ENCODE measurements at places on chromosomes 7 and 10.

DNA sequence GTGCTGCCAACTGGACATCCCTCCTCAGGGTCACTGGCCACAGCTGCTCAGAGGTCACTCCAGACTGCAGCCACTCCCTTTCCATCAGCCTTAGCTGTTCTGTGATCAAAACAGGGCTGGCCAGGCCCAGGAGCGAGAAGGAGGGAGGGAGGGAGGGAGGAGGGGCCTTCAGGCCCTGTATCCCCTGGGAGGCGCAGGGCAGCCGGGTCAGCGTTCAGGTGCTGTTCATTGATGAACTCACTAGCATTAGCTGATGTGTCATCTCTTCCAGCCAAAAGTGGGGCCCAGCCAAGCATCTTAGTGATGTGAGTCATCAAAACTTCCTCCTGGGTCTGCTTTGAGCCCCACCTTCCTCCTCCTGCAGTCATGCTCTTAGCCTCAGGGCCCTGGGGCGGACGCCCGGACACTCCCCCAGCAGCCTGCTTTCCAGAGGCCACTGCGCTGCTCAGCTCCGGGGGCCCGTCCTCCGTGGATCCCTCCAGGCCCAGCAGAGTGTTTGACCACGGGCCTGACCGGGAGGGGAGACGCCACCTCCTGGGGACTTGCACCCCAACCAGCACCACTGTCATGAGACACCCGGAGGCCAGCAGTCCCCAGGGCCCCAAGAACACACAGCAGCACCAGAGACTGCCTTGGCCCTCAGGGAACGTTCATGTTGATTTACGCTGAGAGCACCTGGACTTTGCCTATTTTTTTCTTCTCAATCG lies 149.2 kb downstream of the PRKAG2 start:
- peak; percentile 83 for DNase-seq

DNA sequence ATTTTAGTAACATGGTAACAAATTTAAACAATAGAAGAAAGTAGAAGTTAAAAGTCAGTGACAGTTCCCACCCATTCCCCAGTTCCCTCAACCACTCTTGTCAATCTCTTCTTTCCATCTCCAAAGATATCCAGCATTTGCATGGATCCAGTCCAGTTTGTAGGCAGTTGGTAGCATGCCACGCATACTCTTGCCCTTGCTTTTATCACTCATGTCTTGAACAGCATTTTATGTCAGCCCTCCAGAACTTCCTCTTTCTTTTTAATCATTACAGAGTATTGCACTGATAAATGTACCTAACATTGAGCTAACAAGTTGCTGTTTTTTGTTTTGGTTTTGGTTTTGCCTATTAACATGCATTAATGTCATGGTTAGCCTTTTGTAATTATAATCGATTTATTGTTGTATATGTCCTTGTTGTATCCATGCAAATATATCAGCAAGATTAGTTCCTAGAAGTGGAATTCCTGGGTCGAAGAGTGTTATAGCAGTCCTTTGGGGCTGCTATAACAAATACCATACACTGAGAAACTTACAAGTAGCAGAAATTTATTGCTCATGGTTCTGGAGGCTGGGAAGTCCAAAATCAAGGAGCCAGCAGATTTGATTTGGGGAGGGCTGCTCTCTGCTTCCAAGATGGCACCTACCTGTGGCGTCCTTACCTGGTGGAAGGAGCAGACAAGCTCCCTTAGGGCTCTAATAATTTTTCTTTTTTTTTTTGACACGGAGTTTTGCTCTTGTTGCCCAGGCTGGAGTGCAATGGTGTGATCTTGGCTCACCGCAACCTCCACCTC lies 25.7 kb downstream of the CHST3 start:
- no peak for DNase-seq

GRCh38 chr10:101464599-101464998 lies 110.6 kb downstream of the BTRC start:
- DNase-seq, result no peak

DNA sequence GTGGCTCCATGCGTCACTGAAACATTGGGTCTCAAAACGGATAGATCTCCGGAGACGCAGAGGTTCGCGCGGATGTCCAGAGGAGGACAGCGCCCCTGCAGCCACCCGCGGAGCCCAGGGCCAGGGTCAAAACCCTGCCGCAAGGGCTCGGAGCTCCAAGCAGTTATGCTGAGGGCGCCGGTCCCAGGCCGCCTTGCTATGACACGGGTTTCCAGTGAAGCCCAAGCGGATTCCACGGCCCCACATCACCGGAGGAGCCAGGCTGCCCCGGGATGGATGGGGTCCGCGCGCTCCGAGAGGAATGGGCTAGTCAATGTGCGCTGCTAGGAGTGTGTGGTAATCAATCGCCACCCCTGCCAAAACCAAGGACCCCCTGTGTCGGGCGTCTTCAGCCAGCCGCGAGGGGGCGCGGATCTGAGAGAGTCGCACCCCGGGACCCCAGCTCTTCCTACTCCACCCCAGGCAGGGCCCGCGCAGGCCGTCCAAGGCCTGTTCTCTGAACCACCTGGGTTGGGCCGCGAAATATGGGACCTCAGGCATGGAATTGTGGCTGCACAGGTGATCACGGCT lies 5.6 kb upstream of the EMX2 start:
- DNase-seq, result no peak

- DNase-seq, result no peak
Observed at GRCh38 chr10:112716076-112716475, 234.0 kb upstream of the TCF7L2 start.

DNA sequence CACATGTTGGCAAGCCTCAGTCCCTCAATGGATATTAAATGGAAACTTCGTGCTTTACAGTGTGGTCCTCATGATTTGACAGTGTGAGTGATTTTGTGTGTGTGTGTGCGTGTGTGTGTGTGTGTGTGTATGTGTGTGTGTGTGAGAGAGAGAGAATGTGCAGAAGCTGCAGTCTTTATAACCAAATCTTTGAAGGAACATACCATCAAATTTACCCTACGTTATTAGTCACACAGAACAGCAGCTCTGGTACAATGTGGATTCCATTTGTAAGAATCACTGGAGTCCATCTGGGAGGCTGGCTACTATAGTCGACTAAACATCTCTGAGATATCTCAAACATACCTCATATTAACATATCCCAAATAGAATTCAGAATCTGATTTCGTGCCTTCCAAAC lies 928.0 kb upstream of the POT1 start:
- DNase-seq, result no peak

- no peak for DNase-seq
Observed at GRCh38 chr7:38465956-38466355, 165.2 kb downstream of the AMPH start.

GRCh38 chr7:16447876-16448275 lies 17.7 kb downstream of the SOSTDC1 start:
- no peak for DNase-seq

DNA sequence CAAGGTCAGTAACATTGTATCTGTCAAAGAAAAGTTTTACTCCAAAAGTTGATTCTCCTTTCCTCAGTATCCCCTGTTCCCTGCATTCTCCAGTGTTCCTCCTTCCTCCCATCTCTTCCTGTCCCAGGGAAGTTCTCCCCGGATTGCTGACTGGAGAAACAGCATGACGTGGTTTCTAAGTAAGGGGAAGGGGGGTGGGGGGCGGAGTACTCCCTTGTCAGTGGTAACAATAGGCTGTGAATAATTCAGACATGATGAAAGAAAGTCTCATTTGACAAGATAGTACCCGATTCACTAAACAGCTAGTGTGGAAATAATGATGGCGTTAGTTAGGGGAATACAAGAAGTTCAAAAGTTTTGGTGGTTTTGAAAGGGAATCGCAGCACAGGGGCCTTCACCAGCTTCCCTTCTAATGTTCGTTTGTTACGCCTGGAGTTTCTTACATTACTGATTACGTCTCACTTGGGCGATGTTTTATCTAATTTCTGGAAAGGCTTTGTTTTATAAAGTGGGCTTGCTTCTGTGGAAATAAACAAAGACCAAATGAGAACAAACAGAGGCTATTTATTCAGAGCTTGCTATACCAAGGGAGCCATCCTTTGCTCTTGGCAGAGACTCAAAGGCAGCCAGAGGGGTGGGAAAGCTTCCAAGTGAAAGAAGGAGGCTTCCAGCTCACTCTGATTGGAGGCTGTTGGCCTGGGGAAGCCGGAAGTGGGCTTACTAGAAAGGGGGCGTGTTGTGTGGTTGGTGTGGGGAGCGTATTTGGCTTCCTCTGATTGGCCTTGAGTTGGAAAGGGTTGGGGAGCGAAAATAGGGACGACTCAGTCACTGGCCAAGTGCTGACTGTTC lies 453.7 kb downstream of the SDK1 start:
- no peak for DNase-seq

DNA sequence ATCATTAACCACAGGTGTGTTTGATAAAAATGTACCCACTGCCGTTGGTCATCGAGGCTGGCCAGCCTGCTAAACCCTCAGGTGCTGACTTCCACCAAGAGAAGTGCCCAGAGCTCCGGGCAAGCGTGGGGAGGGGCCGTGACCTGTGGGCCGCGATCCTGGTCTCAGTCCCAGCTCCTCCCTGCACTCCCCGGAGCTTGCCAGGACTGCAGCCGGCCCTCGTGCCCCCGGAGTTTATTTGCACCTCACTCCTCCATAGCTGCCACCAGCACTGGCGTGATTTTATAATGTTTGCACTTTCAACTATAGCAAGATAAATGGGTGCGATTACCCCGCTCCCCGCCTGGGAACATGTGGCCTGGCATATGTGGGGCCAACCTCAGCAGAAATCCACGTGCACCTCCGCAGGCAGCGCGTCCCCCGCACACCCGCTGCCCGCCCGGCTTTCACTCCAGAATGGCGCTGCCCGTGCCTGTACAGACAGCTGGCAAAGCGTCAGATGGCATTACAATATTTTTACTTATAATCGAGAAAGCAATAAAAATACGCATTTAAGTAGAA lies 30.8 kb downstream of the UNCX start:
- DNase-seq, result no peak

- no peak for DNase-seq
Observed at GRCh38 chr7:101115215-101115614, 11.7 kb upstream of the SERPINE1 start.
